ENCODE measurements at places on chromosomes 6 and 20.

DNA sequence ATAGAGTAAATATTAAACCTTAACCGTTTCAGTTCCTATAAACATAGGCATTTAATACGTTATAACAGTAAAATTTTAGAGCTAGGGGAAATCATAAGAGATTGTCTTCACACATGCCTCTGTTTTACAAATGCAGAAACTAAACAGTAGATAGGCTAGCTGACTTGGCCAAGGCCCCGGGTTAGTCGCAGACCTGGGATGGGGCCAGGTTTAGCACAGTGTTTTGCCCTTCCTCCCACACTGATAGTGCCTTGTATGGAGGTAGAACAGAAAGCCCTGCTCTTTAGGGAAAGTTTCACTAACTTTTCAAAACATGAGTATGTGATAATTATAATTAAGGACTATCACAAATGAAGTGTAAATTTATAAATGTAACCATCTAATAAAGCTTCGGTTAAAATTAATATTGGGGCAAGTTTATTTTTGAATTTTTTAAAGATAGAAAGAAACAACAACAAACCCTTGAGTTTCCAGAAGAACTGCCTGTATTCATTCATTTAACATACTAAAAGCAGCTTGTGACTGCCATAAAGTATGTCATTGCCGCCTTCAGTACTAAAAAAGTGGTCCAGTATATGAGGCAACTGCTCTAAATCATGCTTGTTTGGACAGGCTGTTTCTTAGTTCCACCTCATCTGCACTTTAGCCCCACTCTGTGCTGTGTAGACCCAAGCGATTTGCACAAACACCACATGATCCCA, 62.5 kb upstream of the LOC128125822 start:
- DNase-seq, result no peak

DNA sequence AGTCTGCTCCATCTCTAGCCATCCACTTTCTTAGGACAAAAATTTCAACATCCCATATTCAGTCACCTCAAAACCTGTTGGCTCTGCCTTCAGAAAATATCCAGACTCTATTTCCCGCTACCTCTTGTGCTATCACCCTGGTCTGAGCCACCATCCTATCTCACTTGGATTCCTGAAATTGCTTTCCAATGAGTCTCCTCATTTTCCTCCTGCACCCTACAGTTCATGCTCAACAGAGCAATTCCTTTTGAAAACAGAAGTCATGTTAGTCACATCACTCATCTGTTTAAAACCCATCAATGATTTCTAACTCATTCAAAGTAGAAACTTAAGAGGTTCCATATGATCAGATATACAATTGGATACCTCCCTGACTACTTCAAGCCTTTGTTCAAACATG, 229.9 kb downstream of the ADGRG6 start:
- no peak for DNase-seq

GRCh38 chr6:5704708-5705107, 302.0 kb downstream of the NRN1 start:
- no peak for DNase-seq

DNA sequence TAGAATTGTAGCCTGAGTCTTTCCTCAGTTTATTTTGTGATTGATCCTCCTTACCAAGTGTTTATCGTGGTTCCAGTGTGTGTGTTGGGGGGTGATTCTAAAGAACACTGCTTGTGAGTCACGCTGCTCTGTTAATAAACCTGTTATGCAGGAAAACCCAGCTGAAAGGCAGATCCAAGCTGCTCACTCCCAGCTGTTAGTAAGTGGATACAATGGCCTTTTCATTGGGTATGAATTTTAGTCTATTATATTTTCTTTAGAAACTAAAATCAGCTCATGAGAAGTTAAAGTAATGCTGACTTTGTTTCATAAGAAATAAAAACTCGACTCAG, 12.2 kb upstream of the DSTN start:
- DNase-seq, result no peak

DNA sequence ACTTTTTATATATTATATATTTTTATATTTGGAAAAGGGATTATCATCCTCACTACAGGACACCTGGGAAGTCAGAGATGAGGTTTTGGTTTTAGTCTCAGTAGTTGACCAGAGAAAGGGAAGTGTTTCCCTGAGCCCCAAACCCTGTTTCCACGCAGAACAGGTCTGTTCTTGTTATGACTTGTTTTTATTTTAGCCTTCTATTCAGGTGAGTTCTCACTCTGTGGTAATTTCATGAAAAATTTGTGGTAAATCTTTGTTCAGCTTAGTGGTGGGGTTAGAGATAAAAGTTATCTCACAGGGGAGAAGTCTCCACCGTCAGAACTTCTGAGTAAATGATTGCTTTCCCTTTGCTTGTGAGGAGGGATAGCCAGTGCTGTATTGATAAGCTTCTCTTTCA, 224.9 kb downstream of the FARS2 start:
- DNase-seq, result no peak

GRCh38 chr6:46757214-46757596, 10.5 kb downstream of the ANKRD66 start:
- no peak for DNase-seq

GRCh38 chr6:108108374-108108773, 33.8 kb upstream of the OSTM1 start:
- DNase-seq, result no peak

DNA sequence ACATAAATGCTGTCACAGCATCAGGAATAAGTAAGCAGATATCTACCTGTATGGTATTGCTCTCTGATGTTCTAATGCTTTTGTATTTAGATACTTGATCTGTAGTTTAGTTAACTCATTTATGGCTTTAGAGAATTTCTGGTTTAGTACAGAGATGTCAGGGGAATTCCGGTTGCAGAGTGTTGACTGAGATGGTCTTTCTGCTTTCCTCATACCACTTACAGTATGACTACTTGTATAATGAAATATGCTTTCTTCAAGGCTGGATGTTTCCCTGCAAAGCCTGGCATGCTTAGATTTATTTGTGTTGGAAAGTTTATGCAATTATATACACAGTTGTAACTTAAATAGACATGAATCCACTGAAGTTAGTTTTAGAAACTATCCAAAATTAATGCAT, 278.4 kb downstream of the CDH26 start:
- no peak for DNase-seq

- no peak for DNase-seq
Measured at GRCh38 chr6:147274012-147274411, 69.8 kb downstream of the STXBP5 start.

DNA sequence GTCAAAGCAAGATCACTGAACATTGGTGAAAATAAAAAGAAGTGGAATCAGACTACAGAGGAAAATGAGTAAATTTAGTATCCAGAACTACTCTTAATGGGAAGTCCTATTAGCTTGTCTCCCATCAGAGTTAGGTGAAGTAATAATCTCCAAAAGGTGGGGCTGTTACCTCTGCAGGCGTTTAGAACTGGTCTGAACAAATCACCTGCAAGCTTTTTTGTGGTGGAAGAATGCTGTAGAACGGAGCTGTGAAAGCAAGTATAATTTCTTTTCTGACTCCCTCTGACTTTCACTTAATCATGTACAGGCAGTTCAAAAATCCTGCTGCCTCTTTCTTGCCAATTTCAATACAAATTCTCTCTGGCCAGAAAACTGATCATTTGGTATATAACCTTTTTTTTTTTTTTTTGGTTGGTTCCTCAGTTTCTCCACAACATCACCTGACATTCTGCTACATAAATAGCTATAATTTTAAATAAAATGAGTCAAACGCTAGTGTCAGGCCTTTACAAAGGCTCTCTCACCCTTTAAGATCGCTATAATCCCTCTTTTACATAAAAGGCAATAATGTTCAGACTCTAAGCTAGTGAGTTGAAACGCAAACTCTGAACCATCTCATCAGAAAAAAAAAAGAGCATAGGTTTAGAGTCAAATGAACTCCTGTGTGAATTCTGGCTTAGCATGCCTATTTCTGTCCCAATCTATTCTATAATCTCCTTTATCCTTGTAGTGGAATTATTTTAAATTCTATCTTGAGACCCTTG, 38.8 kb downstream of the CITED2 start:
- no peak for DNase-seq

GRCh38 chr6:44071670-44072451, 55.4 kb downstream of the MRPL14 start:
- DNase-seq, result no peak

DNA sequence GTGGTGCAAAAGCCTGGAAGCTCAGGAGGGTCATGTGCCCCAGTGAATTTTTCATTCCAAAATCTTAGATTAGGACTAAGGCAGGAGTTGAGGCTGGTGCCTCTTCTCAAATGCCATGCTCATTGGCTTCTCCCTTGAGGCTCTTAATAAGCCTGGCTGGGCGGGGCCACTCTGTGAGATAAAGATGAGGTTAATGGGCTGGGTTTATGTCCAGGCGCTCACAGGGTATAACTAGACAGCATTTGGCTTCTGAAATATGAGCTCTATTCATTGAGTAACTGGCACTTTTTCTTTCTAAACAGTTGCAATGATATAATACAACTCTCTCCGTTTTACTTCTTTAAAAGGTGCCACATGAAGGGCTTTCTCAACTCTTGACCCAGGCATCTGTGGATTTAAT, 156.3 kb downstream of the SCML4 start:
- no peak for DNase-seq

- no peak for DNase-seq
Measured at GRCh38 chr6:92700411-92700810, 718.9 kb downstream of the EPHA7 start.

- DNase-seq, result no peak
Measured at GRCh38 chr20:52494244-52494643, 302.7 kb upstream of the ZFP64 start.

DNA sequence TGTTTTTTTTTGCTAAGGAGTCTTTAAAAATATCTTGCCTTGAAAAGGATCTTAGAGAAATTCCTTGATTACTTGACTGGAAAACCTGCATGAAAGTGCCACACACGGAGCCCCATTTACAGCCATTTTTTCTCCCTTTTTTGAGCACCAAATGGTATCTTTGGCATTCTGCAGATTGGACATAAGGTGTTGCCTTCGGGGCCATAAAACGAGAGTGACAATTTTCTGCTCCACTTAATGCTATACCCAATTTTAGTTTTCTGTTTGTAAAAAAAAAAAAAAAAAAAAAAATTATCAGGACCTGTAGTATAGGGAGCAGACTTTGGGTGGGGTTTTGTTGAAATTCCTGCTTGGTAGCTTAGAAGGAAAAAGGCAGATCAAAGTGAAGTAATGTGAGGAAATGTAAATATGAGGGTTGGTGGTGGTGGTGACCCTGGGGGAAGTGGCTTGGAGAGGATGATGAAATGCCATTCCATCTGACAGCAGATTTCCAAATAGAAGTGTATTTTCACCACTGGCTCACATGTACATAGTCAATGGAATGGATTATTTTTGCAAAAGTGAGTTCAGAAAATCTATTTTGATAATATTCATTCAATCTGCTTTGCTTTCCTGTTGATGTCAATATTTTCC, 212.1 kb upstream of the SOX4 start:
- DNase-seq, result peak; percentile 30

- DNase-seq, result no peak
Measured at GRCh38 chr6:53090576-53090975, 25.4 kb downstream of the FBXO9 start.

GRCh38 chr6:491233-491632, 99.7 kb downstream of the IRF4 start:
- DNase-seq, result no peak

DNA sequence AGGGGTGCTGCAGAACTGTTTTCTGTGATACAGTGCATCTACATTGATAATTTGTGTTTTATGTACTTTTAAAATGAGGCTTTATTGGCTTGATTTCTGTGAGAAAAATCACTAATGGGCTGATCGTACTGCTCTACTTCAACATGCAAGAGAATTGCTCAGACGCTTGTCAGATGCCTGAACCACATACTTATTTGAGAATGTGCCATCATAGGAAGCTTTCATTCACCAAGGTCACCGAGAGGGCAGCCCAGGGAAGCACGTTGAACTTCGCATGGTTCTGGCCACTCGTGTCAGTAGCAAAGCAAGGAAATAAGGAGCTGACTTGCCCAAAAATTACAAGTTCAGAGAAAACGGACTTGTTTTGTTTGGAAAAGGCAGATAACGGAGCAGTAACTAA, 168.5 kb upstream of the AKAP12 start:
- DNase-seq, result no peak

GRCh38 chr6:112468359-112468758, 121.2 kb downstream of the RFPL4B start:
- no peak for DNase-seq

GRCh38 chr6:159151266-159151855, 17.8 kb upstream of the FNDC1 start:
- no peak for DNase-seq

DNA sequence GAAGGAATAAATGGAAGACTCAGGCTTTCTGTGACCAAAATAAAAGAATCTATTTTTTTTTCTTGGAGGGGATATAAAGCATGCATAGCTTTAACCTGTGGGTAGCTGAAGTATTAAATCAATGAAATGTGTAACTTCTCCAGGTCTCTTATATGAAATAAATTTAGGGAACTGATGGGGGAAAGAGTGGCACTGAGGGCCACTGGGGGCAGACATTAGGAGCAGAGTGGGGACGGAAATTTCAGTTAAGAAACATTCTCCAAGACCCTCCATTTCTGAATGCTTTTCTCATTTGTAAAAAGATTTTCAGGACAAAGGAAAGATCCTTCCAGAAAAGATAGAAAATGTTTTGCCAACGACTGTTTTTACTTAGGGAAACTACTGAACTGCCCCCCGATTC, 131.0 kb downstream of the GPX5 start:
- no peak for DNase-seq

- no peak for DNase-seq
Measured at GRCh38 chr20:36092398-36093024, 62.0 kb upstream of the EPB41L1 start.

GRCh38 chr6:113401231-113401630, 455.9 kb upstream of the MARCKS start:
- DNase-seq, result no peak

DNA sequence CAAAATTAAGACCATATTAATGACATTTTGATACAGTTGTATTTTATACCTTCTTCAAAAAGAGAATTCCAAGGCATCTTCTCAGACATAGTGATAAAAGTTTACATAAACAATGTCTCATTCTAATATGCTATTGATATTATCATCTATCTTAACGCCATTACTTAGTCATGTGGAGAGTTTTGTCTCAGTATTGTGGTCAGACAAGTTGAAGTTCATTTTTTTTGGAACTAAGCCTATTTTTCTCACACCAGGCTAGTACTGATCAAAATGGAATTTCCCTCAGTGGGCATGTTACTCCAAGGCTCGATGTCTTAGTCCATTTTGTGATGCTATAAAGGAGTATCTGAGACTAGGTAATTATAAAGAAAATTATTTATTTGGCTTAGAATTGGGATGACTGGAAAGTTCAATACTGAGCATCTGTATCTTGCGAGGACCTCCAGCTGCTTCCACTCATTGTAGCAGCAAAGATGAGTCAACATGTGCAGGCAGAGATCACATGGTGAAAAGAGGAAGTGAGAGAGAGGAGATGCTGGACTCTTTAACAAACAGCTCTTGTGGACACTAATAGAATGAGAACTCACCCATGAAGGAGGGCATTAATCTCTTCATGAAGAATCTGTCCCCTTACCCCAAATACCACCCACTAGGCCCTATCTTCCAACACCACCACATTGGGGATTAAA, 825.5 kb upstream of the MANEA start:
- DNase-seq, result no peak

GRCh38 chr6:132795461-132795860, 3.0 kb downstream of the SLC18B1 start:
- DNase-seq, result no peak

GRCh38 chr20:63679799-63680305, 16.6 kb upstream of the TNFRSF6B start:
- no peak for DNase-seq
